ENCODE measurements at places on chromosomes 11 and 22.

DNA sequence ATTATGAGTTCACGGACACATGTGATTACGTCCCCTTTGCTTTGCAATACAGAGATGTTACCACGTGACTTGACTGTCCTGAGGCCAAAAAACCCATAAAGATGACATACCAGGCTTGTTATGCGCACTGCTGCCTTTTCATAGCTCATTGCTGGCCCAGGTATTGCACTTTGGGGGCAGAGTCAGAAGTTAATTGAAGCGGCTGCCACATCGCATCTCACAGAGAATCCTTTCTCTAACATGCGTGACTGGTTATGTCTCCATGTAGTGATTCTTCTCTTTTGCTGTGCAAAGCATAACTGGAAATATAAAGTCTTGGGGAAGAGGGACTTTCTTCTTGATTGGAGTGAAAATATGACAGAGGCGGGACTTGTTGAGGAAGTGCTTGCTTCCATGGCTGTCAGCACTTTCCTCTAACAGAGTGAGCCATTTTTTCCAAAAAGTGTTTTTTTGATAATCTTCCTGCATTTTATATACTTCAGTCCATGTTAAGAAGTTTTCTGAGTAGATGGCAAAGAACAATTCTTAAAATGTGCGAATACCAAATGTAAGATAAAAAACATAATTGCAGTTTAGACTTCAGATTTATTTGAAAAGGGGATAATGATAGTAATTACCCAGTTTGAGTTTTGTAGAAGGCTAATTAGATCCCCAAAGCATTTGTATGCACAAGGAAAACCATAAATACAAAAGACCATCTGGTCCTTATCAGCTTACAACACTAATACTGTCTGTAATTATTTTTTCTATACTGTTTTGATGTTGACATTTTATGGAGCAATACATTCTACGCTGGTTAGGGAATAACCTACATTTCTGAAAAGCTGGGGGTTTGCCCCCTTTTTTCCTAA lies 324.6 kb upstream of the MTNR1B start:
- no peak for DNase-seq

GRCh38 chr11:66868726-66869566 lies 12.1 kb downstream of the LRFN4 start:
- no peak for DNase-seq

GRCh38 chr11:14386895-14387480 lies 28.0 kb upstream of the RRAS2 start:
- DNase-seq = peak; percentile 21

DNA sequence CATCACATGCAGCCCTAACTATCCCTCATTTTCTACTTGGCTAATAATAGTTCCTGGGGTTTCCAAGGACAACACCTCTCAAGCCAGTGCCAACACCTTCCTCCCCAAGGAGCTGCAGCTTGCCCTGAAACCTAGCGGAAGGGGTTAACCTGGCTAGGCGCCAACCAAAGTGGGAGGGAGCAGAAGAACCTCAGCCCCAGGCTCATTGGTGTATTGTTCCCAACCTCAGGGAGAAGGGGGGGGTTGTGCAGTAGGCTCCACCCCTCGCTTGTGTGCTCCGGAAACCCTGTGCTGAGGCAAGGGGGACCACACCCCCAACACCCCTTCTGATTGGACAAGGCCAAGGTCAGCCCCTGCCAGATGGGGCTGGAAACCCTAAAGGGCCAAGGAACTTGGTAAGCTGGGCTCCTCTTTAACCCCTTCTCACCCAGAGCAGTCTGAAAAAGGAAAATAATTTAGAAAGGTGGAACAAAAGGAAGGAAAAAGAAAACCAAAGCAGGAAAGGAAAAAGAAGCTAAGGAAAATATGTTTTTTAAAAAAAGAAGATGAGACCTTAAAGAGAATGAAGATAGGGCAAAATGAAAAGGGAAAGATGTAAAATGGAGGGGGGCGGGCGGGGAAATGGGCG lies 2.5 kb downstream of the MTA2 start:
- peak; percentile 91 for DNase-seq

DNA sequence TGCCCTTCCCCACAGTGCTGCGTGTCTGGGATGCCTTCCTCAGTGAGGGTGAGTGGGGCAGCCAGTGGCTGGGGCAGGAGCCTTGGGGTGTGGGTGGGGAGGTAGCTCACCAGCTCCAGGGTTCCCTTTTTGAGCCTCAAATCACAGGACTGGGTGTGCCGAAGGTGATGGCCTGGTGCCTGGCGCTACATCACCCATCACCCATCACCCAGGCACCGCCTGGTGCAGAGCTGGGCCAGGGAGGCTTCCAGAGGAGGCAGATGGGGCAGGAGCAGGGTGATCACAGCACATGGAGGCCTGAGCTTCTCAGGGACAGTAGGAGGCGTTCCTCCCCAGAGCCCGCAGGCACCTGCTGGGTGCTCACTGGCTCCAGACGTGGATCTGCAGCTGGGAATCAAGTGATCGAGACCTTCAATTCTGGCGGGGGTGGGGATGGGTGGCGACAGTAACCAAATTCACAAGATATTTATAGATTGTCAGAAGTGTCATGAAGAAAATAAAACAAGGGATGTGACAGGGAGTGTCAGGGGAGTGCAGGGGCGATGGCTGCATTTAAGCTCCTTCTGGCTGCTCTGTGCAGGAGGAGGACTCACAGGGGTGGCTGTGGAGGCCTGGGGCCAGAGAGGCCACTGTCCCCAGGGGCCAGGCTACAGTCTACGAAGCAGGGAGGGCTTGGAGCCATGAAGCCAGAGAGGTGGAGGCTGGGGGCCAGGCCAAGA lies 3.2 kb downstream of the TBC1D10C start:
- DNase-seq = no peak

DNA sequence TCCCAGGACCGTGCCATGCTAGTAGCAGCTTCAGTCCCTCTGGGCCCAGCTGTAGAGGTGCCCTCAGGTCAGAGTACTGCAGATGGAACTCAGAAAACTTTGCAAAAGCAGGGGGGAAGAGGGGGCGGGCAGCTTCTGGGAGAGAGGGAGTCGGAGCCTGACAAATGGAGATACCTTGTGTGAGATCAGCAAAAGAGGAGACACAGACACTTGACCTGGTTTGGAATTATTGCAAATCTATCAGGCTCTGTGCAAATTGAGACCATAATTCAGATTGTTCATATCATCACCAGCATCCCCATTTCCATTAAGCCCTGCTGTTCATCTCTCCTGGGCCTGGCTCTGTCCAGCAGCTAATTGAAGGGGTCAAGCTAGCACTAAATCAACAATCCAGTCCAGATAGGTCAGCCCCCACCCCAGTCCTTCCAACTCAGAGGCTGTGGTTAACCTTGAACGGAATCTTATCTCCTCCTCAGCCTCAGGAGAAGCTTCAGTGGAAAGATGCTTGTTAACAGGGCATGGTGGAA lies 292.6 kb upstream of the PLET1 start:
- no peak for DNase-seq

DNA sequence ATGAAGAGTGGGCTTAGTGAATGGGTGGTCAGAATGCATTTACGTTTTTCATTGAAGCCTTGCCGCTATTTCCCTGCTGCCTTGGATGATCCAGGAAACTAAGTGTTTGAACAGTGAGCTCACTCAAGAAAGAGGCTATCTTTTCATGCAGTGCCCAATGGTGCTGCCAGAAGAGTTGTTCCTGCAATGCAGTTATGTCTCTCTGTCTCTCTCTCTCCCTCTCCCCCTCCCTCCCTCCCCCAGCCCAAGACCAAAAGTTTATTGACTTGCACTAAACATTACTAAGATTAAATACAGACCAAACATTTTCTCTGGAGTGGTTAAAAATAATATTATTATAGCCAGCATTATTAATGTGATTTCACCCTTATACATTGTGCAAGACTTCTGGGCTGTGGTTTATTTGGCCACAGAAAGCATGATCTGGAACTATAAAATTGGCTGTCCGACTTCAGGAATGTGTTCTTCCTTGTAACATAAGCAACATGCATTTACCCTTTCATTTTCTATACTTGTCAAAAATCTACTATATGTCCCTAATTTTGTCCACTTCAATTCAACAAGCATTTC lies 6.6 kb upstream of the FUT4 start:
- peak; percentile 20 for DNase-seq

GRCh38 chr11:18769802-18770456 lies 21.7 kb downstream of the PTPN5 start:
- no peak for DNase-seq

DNA sequence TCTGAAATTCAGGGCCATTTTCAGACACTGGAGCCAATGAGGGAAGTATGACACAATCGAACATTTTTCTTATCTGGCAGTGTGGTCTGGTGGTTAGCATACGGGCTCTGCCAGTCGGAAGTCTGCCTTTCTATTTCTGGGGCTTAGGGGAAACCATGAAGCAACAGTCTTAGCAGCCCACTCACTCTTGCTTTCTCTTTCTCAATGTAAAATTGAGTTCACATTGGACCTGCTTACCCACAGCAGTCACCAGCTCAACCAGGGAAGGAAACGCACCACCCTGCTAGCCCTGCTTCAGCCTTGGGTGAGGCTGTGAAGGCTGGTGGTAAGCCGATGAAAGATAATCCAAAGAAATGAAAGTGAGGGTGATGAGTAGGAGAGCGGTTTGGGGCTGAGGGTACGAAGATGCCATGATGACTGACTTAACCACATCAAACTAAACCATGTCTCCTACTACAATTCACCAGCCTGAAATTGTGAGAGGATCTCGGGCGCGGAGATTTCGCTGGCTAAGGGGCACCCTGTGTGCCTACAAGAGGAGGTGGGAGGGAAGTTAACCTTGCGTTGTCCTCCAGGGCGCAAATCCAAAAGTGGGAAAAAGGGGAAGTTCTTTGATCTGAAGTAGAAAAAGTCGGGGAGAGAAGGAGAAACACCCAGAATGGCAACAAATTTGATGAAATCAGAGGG lies 2.0 kb upstream of the LMO2 start:
- no peak for DNase-seq

DNA sequence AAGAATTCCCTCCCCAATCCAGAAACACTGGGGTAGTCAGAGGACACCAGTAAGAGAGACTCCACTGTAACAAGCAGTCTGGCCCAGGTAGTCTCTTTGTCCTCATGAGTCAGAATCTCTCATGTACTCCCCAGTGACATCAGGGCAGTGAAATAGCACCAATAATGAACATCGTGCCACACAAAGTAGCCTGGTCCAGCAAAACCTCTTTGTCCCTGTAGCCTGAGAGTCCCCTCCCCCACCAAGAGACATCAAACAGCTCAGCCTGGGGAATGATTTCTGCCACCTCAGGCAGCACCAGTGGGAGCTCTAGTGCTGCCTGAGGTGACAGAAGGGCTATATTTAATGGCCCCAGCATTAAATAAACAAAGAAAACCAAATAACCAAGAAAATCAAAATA lies 88.1 kb downstream of the SBF2 start:
- DNase-seq = no peak

DNA sequence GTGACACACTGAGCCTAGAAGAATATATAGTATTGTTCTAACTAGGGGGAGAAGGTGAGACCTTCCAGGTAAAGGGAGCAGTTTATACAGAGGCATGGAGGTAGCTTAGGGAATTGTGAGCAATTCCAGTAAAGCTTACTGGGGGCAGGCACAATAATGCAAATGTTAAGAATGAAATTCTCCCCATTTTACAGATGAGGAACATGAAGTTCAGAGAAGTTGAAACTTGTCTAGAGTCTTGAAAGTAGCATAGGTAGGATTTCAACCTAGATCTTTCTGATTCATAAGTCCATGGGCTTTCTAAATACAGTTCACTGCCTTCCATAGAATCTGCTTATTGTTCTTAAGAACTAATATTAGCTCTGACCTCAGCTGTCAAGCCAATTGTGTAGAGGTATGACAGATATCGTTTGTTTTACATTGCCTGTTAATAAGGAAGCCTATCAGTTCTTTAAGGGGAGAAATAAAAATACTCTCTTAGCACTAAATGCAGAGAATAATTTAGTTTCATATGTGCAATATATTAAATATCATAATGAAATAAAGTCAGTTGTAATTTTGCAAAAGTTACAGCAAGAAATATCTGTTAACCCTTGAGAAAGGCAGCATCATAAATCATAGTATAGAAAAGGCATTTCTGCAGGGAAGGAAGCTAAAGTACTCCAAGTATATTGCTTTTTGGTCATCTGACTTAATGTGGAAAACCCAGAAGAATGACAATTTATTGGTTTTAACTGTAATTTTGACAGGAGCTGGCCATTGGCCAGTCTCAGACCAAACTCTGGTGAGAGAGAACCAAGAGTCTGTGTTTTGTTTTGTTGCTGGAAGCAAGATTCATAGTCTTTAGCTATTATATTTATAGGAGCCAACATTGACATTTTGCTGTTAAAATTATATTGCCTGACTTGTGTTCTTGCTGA lies 181.8 kb downstream of the UVRAG start:
- no peak for DNase-seq

GRCh38 chr22:46122511-46122971 lies 27.8 kb upstream of the PPARA start:
- no peak for DNase-seq

- no peak for DNase-seq
Observed at GRCh38 chr11:75355051-75355450, 3.6 kb upstream of the ARRB1 start.

DNA sequence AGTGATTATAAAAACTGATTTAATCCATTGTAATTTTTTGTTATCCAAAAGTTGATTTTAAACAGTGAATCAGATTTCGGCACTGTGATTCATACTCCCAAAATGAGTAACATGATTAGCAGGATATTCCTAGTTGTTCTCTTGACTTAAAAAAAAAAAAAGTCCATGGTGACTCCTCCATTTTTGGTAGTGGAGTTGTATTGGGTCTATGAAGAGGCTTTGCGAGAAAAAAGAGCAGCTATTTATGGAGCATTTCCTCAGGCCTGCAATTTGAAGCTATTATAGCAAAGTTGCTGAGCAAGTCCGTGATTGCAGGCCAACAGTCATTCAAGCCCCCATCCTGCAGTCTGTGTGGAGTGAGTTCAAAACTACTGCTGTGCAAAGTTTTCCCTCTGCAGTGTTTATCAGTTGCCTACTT lies 28.8 kb downstream of the YAP1 start:
- no peak for DNase-seq

- no peak for DNase-seq
Observed at GRCh38 chr11:2804701-2805387, 80.7 kb downstream of the CDKN1C start.

DNA sequence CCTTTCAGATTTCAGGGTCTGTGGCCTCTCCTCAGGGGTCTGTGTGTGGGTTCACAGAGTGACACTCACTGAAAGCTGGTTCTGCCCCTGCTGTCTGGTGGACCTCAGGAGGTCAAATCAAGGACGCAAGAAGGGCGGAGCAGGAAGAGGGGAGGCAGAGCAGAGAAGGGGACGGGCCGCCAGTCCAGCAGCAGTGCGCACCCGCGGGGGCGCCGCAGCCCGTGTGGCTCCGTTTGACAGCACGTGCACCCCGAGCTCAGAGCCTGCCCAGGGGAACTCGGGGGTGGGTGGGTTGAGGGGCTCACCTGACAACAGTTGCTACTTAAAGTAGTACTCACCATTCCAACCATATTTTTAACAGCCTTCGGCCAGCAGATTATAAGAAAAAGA lies 71.4 kb upstream of the PITPNB start:
- no peak for DNase-seq

Data from kidney glomerular epithelial cell (primary cell).